ENCODE measurements at places on chromosomes 16 and 17.

DNA sequence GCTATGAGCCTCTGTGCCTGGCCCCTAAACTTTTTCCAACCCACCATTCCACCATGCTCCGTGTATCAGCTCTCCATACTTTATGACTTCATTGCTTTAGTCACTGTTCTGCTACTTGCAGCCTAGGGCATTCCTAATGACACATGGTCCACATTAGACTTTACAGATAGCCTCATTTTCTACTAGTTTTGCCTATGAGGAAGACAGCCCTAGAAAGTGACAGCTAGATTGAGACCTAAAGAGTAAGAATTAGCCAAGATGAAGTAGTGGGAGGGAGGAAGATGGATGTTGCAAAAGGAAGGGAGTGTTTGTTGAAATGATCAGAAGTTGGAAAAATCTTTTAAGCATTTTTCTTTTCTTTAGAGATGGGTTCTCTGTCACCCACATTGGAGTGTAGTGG lies 11.0 kb downstream of the C16orf54 start:
- DNase-seq = no peak

GRCh38 chr17:51540151-51540550 lies 279.8 kb downstream of the UTP18 start:
- no peak for DNase-seq

GRCh38 chr16:391885-392335 lies 5.1 kb upstream of the NME4 start:
- DNase-seq = no peak

DNA sequence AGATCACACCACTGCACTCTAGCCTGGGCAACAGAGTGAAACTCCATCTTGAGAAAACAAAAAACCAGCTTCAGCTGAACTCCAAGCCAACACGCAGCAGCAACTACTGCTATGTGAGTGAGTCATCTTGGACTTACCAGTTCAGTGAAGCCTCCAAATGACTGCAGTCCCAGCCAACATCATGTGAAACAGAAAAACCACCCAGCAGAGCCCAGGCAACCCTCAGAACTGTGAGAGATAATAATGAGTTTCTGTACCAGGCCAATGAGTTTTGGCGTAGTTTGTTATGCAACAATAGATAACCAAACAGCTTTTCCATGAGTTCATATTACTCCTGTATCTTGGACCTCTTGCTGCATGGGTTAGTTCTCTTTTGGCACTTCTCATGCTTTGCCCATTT lies 23.3 kb downstream of the PHF12 start:
- DNase-seq = no peak

- DNase-seq = no peak
Measured at GRCh38 chr17:73553311-73553710, 90.9 kb downstream of the SDK2 start.

- DNase-seq = no peak
Measured at GRCh38 chr16:2834968-2835367, 4.9 kb downstream of the ZG16B start.

DNA sequence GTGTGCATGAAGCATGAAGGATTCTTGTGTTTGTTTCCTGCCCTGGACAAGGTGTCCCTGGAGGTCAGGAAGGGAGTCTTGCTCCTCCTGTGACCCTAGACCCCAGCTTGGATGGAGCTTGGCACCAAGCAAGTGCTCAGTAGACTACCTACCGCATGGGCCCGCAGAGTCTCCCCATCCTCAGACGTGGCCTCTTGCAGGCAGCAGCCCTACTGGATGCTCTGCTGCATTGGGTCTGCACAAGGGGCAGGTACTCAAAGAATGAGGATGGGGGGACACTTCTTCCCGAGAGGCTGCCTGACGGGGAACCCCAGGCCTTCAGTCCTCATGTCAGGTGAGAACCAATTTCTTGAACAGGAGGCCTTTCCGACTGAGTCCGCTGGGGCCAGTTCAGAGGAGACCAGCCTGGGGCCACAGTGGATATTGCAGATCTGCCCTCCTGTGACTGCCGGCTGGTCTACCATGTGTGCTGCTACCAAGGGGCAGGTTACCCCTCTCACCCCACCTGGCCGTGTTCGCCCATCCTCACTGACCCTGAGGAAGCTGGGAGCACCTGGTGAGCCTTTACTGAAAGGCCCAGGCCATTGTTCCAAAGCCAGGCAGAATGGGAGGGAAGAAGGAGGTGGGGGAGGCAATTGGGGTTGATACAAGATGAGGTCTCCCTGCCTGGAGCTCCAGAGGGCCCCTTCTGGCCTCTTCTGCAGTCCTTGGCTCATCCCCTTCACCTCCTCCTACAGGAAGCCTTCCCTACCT lies 206.3 kb downstream of the RAB11FIP4 start:
- DNase-seq = no peak

GRCh38 chr16:82242201-82242600 lies 72.2 kb upstream of the MPHOSPH6 start:
- DNase-seq = no peak

DNA sequence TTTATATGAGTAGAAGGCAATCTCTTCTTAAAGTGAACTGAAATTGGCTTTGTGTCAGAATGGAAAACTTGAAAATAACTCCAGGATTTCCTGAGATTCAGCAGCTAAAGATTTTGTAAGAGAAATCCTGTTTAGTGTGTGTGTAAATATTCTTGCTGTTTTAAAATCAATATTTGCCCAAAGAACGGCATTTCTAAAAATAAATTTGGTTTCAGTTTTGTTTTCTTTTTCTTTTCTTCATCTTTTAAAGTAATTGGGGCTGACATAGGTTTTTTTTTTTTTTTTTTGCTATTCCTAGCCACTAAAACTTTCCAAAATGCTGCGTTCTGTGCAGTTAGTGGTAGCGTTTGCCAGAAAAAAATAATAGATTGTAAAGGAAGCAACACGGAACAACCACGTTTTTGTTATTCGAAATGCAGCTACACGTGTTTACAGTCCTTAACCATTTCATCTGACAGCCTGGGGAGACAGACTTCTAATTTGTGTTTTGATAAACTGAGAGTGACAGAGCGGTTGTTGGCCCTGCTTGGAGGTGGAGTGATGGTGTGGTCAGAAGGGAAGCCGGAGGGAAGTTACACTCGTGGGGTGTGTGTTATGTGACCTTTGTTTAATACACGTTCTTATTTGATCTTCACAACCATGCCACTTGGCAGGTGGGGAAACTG lies 21.6 kb upstream of the SMPD3 start:
- DNase-seq = no peak

GRCh38 chr16:87464691-87465300 lies 28.0 kb downstream of the ZCCHC14 start:
- DNase-seq = peak; percentile 64

DNA sequence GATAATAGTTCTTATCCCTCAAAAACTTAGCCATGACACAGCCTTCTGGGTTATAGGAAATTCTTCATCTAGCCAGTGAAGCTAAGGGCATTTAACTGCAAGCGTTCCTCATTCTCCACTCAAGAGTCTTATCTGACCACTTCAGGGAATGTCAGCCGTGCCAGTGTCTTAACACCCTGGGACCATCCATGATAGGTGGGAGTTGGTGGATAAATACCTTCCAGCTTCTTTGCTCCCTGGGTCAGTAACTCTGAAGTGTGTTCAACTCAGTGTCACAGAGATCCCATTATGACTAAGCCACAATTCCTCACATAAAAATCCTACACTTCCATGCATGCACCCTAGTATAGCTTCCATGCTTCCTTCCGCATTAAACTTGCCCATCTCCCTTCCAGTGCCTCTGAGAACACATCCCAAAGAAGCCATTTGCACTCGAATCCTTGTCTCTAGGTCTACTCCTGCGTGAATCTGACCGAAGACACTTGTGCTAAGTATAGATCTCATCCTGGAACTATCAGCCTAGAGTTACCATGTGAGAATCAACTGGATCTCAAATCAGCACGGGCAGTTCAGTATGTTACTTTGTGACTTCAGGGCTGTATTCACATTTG lies 264.3 kb upstream of the MAF start:
- DNase-seq = no peak

GRCh38 chr17:60303406-60304099 lies 88.4 kb downstream of the USP32 start:
- DNase-seq = no peak

GRCh38 chr16:55949518-55949917 lies 74.3 kb upstream of the CES5A start:
- no peak for DNase-seq

DNA sequence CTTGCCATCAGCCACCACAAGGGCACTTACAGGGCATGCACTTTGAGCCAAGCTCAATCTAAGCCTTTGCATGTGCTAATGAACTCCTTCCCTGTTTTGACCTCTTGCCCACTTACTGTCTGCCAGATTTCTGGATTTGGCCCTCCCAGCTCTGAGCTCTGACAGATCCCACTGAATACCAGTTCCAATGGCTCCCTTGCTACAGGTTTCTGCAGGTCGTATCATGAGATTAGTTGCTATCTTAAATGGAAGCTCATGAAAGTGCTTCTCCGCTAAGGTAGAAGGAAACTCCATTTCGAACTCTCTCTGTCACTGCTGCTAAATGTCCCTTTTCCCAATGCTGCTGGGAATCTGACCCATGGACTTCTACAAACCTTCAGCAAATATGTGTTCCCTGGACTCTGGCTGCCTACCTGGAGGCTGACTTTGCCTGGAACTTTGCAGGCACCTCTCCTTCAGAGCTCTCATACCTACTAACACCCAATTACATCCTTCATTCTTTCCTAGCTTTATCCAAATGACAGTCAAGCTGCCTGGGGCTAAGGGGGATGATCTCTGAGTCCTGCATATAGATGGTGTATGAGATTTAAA lies 23.5 kb upstream of the TOB1 start:
- no peak for DNase-seq

- DNase-seq = no peak
Measured at GRCh38 chr17:58985971-58986370, 120.7 kb downstream of the TRIM37 start.

GRCh38 chr16:19113577-19114358 lies at the start of gene ITPRIPL2:
Gene ITPRIPL2, plus strand, starts transcription at chr16:19113964. Its CDS starts 498 bp downstream, at chr16:19114462.
- DNase-seq = peak; percentile 90

DNA sequence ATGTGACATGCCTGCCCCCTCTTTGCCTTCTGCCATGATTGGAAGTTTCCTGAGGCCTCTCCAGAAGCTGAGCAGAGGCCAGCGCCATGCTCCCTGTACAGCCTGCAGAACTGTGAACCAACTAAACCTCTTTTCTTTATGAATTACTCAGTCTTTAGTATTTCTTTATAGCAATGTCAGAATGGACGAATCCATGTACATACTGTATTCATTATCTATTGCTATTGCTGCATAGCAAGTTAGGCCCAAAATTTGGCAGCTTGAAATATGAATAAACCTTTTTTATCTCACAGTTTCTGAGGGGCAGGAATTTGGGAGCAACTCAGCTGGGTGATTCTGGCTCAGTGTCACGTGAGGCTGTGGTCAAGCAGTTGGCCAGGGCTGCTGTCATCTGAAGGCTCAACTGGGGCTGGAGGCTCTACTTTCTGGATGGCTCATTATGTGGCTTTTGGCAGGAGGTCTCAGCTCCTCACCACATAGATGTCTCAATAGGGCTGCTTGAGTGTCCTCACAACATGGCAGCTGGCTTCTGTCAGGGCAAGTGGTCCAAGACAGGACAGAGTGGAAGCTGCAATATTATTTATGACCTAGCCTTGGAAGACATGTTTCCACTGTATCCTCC lies 40.0 kb downstream of the SOCS1 start:
- no peak for DNase-seq

DNA sequence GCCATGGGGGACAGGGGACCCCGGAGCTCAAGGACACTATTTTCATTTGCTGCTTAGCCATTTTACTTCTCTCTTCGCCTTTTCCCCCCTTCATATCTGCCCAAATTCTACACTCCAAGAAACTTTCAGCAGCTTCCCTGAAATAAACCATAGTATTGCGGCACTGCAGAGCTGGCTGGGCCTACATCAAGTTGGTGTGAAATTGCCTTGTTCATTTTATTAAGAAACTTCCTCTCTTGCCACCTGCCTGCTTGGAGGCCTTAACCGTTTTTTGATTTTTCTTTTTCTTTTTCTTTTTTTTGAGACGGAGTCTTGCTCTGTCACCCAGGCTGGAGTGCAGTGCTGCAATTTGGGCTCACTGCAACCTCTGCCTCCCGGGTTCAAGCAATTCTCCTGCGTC lies 7.4 kb upstream of the CPNE2 start:
- DNase-seq = no peak

GRCh38 chr17:27634026-27634335 lies 3.0 kb downstream of the LGALS9 start:
- DNase-seq = no peak

DNA sequence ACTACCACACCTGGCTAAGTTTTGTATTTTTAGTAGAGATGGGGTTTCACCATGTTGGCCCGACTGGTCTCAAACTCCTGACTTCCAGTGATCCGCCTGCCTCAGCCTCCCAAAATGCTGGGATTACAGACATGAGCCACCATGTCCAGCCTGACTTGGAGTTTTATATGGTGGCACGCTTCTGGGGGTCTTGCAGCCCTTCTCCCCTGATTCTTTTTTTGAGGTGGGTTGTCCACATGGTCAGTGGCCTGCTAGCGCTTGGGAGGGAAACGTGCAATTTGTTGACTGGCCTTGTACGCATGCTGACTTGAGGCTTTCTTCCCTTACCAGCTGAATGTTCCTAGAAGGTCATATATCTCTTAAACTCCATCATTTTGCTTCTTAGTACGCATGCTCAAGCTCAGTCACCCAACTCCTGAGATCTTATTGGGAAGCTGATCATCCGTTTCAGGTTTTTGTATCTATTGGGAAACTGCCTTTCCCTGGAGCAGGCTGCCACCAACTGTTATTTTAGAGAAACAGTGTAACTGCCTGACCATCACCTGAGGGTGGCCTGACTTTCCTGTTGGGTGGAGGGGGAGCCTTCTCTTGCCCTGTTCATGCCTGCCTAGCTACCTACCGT lies 13.7 kb upstream of the LDHD start:
- DNase-seq = no peak

GRCh38 chr17:42107597-42108576 lies 4.6 kb downstream of the DHX58 start:
- DNase-seq = peak; percentile 66

DNA sequence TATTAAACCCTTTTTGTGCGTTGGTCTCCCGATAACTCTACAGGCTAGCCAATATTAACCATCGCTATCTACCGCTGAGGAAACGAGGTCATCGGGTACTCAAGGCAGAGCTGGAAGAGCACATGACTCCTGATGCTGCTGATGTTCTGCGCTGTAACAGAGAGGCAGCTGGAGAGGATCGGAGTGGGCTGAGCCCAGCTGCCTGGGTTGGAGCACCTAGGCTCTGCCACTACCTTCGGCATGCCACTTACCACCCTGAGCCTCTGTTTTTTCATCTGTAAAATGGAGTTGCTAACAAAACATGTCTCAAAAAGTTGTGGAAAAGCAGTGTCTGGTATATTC lies 432 bp upstream of the SLC46A1 start:
- no peak for DNase-seq

GRCh38 chr17:45777388-45777787 lies 6.7 kb upstream of the CRHR1 start:
- DNase-seq = no peak

GRCh38 chr16:31108035-31108793 lies at the start of gene BCKDK:
Gene BCKDK, plus strand, starts transcription at chr16:31108386. Its CDS starts 838 bp downstream, at chr16:31109224.
- peak; percentile 63 for DNase-seq

All from uterus (tissue), 4 donors.